ENCODE measurements at places on chromosomes 1 and 21.

DNA sequence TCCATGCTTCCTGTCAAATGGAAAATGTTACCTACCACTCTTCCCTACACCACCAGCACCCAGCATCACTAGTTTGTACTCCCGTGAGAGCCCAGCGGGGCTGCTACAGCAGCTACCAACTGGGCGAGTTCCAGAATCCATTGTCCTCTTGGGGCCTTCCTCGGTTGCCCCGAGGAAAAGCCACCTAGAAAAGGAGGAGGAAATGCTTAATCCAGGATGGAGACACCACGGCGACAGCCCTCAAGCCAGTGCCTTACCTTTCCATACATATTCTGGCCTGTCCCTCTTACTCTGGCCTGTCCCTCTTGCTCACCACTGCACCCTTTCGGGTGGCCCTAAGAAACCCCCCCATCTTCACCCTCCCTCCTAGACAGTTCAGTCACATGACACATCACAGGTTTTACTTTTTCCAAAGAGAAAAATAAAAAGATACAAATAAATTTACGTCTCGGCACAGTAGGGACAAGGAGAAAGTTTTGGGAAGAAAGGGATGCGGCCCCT, 478 bp downstream of the RIT1 start:
- DNase-seq: no peak

DNA sequence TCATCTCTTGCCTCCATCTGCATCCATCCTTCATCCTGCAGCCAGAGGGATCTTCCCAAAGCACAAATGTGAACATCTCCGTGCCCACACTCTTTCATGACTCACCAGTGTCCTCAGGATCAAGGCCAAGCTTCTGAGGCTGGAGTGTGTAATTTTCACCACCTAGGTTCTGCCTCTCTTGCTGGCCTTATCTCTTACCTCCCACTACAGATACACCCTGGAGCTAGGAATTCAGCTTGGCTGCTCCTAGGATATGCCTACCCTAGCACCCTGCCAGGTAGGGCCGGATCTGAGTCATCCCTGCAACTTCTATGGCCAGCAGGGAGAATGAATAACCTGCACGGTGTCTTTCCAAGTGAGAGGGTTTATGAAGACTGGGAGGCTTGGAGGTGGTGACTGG, 208.7 kb upstream of the CSF3R start:
- no peak for DNase-seq

GRCh38 chr1:9293533-9294404, 1.1 kb downstream of the SPSB1 start:
- no peak for DNase-seq

GRCh38 chr1:199163267-199163666, 524.4 kb downstream of the PTPRC start:
- no peak for DNase-seq

GRCh38 chr1:90964444-90965035, 57.3 kb downstream of the ZNF644 start:
- DNase-seq: no peak

GRCh38 chr1:189275796-189276195, 1201.9 kb downstream of the BRINP3 start:
- DNase-seq: no peak

- no peak for DNase-seq
These were observed 129.2 kb downstream of the RGS21 start for GRCh38 chr1:192445839-192446489.

- no peak for DNase-seq
These were observed 187.2 kb downstream of the NTNG1 start for GRCh38 chr1:107328087-107328486.

DNA sequence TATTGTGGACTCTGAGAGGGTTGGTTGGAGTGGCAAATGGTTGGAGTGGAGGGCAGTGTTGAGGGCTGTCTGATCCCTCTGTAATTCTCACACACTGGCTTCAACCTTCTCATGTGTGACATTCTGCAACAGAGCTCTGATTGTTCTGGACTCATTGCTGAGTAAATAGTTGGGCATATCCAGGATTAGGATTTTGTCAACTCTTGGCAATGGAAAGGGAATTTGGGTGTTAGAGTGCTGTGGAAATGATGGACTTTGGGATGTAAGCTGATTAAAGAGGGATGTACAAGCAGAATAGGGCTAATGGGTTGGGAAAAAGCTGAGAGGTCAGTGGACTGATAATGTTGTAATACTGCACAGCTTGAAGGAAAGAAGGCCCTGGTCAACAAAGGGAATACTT, 16.5 kb downstream of the TLCD4 start:
- DNase-seq: no peak

All from activated T-helper 1 cell treated with Interleukin-2 at 50 U/mL for 16 hours (primary cell).